ENCODE measurements at places on chromosomes 5 and 9.

DNA sequence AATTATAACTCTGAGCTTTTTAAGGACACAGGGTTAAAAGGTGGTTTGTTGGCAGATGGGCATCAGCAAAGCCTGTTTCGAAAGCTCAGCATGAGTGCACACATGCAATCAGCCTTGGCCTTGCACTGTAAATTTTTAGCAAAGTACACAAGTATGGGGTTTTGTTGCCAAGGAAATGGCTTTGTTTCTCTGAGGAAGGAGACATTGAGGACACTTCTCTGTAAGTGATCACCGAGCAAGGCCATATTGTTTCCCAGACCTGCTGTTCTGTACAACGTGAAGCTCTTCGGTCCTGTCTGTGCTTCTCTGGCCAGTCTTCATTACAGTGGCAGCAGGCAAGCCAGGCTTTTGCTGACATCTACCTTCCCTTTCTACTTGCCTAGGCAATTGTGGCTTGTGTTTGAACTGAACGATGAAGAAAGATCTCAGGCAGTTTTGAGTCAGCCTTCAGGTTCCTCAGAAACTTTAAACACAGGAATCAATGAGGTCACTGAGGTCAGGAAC lies 27.9 kb upstream of the GLRX start:
- DNase-seq: no peak

DNA sequence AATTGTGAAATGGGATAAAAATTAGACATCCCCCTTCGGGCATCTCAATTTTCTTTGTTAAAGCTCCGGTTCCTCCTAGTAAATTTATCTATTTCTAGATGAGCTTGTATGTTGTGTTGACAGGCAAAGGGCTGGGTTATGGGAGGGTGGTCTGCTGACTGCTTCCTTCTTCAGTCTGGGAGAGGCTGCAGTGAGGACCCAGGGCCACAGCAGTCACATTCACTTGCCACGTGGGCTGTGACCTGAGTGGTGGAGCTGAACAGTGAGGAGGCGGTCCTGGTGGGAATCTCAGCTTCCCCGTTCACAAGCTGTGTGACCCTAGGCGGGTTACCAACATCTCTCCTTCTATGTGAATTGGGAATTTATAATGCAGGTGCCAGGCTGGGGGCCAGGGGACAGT lies 57.5 kb upstream of the RXRA start:
- DNase-seq: no peak

DNA sequence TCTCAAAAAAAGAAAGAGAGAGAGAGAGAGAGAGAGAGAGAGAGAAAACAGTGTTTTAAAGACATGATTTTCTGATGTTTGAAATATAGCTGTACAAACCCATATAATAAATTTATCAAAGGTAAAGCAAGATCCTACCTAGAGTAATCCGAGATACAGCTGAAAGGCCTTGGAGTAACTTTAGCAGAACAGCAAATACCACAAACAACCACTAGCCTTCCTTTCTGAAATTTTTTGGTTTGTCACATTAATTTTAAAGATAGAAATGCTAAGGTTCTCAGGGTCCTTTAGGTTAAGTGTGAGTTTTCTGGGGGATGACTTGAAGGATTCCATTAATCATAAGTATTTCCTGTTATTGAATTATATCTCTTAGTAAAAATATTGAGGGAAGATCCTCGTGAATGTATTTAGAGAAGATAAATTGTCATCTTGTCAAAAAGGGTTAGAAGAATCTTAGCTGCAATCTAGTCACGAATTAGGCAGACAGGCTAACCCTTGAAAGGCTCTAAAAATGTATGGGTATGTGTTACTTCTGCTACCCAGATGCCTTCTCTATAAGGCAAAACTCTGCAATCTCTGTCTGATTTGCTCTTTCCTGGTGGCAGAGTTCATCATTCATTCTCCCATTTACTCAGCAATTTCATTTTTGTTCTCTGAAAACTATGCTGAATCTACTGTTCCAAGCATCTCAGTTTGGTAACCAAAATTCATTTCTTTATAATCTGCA lies 27.3 kb downstream of the F2RL2 start:
- no peak for DNase-seq

DNA sequence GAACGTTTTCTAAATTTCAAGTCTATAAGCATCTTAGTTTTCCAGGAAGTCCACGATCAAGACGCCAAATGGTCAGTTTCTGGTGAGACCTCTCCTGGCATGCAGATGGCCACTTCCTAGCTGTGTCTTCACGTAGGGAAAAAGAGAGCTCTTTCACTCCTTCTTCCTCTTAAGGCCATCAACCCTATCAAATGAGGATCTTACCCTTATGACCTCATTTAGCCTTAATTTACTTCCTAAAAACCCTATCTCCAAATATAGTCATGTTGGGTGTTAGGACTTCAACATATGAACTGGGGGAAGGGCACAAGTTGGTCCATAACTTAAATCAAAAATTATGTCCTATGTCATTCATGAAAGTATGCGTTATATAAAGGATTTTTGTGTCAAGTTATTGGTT lies 229.5 kb downstream of the ARL15 start:
- DNase-seq: no peak

GRCh38 chr9:131799177-131799823 lies 59.4 kb upstream of the RAPGEF1 start:
- DNase-seq: no peak

GRCh38 chr9:3534614-3535404 lies 9.0 kb upstream of the RFX3 start:
- DNase-seq: no peak

- DNase-seq: no peak
Measured at GRCh38 chr5:96173366-96173765, 211.7 kb upstream of the ELL2 start.

- DNase-seq: no peak
Measured at GRCh38 chr9:37984278-37984671, 80.3 kb upstream of the SLC25A51 start.

GRCh38 chr5:51382521-51383130 lies 622 bp upstream of the ISL1 start:
- DNase-seq: no peak

GRCh38 chr5:21574438-21574837 lies 1278.7 kb downstream of the CDH12 start:
- no peak for DNase-seq

DNA sequence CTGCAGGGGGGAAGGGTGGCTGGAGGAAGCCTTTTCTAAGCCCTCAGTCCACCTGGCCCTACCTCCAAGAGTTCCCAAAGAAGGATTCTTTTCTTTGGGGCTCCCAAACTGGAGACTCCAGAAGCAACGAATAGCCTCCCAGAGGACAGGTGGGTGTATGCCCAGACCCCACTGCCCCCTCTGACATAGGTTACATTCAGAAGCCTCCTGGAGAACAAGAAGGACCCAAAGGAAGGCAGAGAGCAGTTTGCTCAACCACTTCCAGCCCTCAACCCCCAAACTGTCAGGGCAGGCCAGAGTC lies 10.3 kb downstream of the HK3 start:
- no peak for DNase-seq

GRCh38 chr5:179893076-179893957 lies 14.4 kb downstream of the TBC1D9B start:
- no peak for DNase-seq

GRCh38 chr5:99879791-99880511 lies 655.2 kb upstream of the FAM174A start:
- no peak for DNase-seq

DNA sequence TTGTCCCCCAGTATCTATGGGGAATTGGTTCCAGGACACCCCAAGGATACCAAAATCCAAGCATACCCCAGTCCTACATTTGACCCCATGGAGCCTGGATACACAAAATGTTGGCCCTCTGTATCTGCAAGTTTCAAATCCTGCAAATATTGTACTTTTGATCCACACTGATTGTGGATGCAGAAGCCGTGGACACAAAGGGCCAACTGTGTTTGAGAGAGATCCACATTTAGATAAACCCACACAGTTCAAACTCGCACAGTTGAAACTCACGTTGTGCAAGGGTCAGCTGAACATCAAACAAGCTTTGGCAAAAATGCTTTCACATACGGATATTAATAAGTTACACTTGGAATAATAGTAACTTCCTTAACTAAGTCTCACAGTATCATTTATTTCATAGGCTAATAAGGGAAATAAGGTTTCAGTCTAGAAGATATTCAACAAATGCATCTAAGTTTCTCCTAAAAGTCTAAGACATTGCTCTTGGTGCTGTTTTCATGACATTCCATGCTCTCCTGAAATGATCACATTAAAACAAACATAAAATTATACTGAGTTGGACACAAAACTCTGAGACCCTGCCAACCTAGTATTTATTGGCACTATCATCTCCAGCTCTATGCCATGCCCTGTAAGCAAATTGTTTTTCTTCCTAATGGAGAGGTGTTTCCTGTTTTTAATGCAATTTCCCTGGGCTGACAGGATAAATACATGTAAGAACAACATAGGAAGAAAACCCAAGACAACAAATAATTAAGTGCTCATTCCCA lies 32.3 kb downstream of the ACTL7A start:
- DNase-seq: no peak

DNA sequence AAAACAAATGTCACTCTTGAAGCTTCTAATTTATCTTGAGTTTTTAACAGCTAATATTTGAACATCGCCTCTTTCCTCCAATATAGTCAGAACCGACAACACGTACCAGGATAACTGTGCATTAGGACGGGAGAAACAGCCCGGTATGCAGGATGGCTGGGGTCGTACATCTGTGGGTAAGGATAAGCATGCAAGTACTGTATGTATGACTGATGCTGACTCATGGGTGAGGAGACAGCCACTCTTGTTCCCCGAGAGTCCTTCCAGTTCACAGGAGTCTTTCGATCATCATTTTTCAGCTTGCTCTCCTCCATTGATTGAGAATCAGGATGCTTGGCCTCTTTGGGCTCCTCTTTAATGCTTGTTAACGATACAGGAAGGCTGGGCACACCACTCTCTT lies 102.3 kb downstream of the ZNF608 start:
- DNase-seq: no peak

DNA sequence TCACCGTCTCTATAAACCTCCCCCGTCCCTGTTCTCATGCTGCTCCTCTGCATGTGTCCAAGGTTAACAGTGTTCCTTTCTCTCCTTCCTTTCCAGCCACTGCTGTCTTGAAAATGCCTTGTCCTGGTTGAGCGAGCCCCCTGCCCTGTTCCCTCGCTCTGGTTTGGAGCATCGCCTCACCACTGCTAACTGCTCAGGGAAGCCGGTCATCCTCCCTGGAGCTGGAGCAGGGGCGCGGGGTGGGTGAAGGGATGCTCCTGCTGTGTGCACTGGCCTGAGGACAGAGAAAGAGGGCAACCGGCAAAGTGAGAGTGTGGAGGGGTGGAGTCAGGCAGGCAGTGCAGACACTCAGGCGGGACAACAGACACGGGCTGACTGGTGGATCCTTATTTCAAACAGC lies 19.4 kb downstream of the UBE2QL1 start:
- DNase-seq: no peak

GRCh38 chr5:145898171-145898570 lies 25.4 kb upstream of the GRXCR2 start:
- DNase-seq: no peak

GRCh38 chr5:97093193-97093592 lies 49.2 kb downstream of the LIX1 start:
- DNase-seq: no peak

GRCh38 chr5:144076521-144077083 lies 93.9 kb downstream of the YIPF5 start:
- DNase-seq: no peak

DNA sequence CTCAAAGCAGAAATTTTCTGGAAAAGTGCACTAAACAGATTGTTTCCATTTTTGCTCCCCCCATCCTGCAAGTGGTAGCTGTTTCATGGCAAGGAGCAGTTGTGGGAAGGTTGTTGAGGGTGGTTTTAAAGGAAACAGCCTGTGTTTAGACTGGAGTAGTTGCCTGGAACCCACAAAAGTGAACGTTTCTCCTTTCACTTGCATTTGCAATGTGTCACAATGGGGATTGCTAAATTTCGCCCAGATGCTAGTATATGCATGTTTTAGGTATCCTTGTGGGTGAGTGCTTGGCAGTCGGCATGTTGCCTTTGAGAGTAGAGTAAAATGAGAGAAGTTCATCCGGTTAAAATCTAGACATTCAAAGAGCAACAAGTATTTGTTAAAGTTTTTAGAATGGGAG lies 1099.9 kb upstream of the DMAC1 start:
- no peak for DNase-seq

GRCh38 chr5:130541617-130542221 lies 623.3 kb downstream of the HINT1 start:
- DNase-seq: no peak

DNA sequence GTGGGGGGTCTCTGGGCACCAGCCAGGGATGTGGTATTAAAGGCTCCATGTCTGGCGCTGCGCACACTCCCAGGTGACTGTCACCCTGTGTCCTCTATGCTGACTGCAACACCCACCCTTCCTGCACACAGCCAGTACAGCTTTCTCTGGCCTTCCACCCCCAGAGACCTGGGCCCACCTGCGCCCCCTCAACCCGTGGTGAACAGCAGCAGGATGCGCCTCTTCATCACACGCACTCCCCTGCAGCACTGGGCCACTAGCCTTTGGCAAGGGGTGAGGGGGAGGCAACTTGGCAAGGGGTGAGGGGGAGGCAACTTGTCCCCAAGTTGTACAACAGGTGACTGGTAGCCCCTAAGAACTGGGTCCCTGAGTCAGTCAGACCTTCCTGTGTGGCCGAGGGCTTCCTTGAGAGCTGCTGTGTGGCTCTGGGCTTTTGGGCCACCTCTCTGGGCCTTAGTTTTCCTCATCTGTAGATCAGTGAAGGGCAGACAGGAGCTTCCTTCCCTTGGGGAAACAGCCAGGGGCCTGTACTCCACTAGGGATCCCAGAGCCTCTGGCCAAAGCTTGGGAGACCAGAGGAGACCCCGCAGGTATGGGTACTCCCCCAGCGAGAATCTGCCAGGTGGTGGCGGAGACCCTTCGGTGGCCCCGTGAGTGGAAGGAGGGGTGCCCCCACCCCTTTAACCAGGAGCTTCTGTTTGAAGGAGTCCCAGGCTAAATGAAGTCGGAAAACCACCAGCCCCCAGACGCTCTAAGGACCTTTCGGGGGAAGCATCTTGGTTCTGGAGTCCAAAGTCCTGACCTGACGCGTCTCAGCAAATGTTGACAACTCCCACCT lies 4.5 kb downstream of the CRAT start:
- no peak for DNase-seq

DNA sequence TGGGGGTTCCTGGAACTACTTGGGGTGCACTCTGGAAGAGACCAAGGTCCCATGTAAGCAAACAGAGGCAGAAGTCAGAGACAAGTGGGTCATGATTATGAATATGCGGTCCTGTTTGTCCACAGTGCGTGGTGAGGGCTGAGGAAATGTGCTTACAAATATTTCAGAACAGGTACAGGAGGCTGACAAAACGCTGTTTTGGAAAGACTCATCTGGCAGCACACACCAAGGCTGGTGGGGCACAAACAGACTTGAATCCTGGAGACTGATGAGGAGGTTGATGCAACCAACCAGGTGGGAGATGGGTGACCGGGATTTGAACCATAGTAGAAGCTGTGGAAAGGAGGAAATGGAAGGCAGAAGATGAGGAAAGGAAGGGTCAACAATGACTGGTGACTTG lies 83.8 kb downstream of the ADRB2 start:
- DNase-seq: no peak

GRCh38 chr5:91110686-91111085 lies 272.4 kb downstream of the ARRDC3 start:
- no peak for DNase-seq

- DNase-seq: no peak
Measured at GRCh38 chr5:34977934-34978613, 48.7 kb downstream of the DNAJC21 start.

Measured in activated CD8-positive, alpha-beta memory T cell treated with anti-CD3 and anti-CD28 coated beads for 1 hour (primary cell).